ENCODE measurements at places on chromosomes 7 and 10.

- peak; percentile 54 for DNase-seq
Observed at GRCh38 chr10:124417895-124418725, 613 bp downstream of the OAT start.

DNA sequence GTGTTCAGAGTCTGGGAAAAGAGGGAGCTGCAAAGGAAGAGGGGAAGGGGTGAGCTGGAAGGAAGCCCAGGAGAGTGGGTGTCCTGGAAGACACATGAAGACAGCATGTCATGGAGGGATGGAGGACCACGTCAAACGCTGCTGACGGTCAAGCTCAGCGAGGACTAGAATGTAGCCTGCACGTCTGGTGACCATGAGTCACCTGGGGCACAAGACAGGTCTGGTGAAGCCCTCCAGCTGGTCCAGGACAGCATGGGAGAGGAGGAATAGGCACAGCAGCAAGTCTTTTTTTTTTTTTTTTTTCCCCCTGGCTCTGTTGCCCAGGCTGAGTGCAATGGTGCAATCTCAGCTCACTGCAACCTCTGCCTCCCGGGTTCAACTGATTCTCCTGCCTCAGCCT lies 19.6 kb upstream of the AMZ1 start:
- DNase-seq, result no peak

DNA sequence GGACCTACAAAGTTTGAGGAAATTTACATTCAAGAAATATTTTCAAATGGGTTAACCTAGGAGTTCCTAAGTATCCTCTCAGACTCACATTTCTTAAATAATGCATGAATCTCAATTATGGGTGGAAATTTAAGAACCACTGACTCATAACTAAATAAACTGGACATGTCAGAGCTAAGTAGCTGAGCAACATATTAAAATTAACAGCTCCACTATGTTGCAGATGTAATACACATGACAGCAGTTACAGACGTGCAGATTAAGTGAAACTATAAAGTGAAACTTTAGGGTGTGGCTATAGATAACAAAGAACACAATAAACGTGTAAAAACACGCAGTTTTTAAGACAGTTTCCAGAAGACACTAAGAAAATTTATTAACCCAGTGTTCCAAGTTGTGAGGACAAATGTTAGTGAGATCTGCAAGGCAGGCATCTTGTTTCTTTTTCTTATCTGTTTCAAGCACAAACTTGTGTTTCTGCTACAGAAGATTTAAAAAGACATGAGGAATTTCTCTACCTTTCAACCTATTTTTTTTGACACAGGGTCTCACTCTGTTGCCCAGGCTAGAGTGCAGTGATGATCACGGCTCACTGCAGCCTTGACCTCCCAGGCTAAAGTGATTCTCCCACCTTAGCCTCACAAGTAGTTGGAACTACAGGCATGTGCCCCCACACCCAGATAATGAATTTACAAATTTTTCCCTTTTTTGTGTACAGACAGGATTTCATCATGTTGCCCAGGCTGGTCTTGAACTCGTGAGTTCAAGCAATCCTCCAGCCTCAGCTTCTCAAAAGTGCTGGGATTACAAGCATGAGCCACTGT lies 25.3 kb downstream of the DNMBP start:
- DNase-seq, result no peak

DNA sequence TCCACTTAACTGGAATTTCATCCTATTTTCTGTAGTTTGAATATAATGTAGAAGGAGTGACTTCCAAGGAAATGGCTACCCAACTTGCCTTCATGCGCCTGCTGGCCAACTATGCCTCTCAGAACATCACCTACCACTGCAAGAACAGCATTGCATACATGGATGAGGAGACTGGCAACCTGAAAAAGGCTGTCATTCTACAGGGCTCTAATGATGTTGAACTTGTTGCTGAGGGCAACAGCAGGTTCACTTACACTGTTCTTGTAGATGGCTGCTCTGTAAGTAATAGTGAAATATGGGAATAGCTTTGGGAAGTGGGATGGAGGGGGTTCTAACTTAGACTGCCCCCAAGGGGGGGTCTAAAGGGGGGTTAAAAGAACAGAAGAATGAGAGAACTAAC lies 34.5 kb downstream of the COL1A2 start:
- no peak for DNase-seq

GRCh38 chr10:80204677-80205476 lies 460 bp downstream of the ANXA11 start:
- DNase-seq, result no peak

DNA sequence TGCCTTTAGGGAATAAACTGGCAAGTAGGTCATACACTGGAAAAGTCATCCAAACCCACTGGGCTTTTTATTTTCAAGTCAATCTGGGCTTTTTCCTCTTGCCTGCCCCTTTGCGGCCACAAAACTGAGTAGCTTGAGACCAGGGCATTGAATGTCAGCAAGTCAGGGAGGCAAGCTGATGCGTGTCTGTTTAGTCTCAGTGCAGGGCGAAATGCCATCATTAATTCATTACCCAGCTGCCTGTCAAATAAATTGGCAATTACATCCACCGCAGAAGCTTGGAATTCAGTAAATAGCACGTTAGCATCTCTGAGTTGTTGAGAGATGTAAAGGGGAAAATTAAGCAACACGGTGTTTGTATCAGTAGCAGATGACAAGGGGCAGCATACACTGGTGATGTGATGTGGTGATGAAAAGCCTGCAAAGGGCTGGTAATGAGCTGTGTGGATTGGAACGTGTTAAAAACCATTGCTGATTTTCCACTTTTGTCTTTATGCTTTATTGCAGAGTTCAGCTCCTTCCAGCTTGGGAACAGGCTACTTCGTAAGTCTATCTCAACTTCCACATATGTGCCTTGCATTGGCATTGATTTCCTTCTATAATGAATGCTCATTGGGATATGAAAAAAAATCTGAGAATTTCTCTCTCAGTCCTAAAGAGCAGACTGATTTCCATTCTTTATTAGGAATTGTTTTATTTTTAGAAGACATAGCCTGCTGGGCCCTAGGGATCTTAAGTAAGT lies 535.9 kb downstream of the AUTS2 start:
- DNase-seq, result no peak

GRCh38 chr10:20981419-20981953 lies 84.4 kb upstream of the NEBL start:
- no peak for DNase-seq

GRCh38 chr7:130279286-130279685 lies 12.6 kb downstream of the CPA2 start:
- DNase-seq, result no peak

GRCh38 chr10:10830293-10830986 lies 187.2 kb upstream of the CELF2 start:
- DNase-seq, result no peak

GRCh38 chr10:122113945-122114747 lies 125.2 kb downstream of the TACC2 start:
- no peak for DNase-seq

GRCh38 chr7:118183428-118183785 lies 557 bp upstream of the LSM8 start:
- DNase-seq, result no peak

DNA sequence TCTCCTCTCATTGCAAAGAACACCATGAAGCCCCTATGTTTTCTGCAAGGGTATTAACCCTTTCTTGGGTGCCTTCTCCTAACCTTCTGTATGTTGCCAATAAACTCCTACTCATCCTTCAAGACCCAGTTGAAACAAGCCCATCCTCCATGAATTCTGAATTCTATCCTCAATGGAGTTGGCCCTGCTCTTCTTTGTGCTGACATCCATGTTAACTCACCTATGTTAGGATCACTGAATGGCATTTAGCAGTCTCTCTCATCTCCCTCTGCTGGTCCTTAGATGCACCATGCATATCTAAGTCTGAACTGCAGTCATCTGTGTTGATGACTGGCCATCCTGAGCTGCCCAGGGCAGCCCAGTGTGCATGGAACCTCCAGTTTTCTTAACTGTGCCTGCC lies 129.8 kb downstream of the BUB3 start:
- no peak for DNase-seq

- DNase-seq, result no peak
Observed at GRCh38 chr7:133678137-133678814, 425.4 kb downstream of the EXOC4 start.

- DNase-seq, result no peak
Observed at GRCh38 chr10:9268176-9268575, 1213.7 kb downstream of the GATA3 start.
